ENCODE measurements at places on chromosomes 12 and 14.

- no peak for DNase-seq
Observed at GRCh38 chr14:61025251-61026223, 44.5 kb downstream of the SLC38A6 start.

DNA sequence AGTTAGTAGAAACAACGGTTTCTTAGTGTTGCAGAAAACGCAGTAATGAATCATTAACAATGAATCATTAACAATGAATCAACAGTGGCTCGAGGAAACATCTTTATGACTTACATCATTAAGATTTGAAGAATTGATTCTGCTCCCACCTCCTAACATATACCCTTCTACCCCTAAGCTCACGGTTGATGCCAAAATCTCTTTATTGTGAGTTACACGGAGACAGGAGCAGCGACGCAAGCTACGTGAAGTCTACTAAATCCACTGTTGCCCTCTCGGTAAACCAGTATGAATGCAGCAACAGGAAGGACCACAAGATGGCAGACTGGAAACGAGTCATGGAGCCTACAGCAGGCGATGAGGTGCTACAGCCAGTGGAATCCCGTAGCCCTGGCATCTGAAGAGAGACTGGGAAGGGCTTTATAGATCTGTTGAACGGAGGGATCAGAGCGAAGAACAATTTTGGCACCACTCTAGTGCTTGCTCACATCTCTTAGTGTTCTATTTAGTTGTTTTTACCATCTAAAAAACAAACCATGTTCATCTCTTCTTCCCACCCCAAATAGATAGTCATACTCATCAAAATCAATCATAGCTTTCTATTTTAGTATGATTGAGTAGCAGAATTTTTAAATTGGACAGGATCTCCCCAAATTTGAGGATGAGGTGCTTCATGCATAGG, 332.7 kb downstream of the DUSP6 start:
- DNase-seq: no peak

DNA sequence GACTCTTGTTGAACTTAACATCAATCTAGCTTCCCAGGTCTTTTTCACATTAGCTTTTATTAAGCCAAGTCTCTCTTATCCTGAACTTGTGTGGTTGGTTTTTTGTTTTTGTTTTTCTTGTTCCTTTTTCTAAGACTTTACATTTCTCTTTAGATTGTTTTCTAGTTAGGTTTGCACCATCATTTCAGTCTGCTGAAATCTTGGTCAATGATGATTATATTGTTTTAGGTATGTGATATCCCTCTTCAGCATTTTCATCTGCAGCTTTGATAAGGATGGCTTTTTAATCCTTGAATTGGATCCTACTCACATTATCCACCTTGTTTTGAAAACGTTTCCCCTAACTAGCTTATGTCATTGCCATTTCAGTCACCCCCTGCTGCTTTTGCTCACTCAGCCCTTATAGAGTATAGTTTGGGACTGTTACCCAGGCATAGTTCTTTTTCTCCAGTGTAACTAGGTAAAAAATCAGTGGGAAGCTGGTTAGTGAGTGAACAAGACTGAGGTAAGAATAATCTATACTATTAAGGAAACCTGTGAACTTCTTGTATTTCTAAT, 22.0 kb downstream of the YLPM1 start:
- no peak for DNase-seq

DNA sequence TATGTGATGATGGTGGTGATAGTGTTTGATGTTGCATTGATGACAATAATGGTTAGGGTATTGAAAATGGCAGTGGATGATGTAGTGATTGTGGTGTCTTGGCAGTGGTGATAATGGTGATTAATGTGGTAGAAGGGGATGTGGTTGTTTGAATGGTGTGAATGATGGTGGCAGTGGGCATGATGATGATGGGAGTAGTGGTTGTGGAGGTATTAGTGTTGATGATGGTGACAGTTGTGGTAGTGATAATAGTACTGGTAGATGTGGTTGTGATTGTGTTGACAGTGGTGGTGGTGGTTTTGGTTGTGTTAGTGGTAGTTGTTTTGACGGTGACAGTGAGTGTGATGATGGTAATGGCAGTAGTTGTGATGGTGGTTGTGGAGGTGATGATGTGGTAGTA, 1049.0 kb downstream of the VRK1 start:
- no peak for DNase-seq

DNA sequence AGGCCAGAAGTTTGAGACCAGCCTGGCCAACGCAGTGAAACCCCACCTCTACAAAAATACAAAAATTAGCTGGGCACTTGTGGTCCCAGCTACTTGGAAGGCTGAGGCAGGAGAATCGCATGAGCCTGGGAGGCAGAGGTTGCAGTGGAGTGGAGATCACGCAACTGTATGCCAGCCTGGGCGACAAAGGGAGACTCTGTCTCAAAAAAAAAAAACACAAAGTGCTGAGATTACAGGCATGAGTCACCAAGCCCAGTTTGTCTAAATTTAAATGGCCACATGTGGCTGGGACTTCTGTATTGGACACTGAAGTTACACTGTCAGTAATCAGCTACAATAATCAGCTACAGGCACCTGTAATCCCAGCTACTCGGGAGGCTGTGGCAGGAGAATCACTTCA, 100.9 kb upstream of the AEBP2 start:
- DNase-seq: no peak

DNA sequence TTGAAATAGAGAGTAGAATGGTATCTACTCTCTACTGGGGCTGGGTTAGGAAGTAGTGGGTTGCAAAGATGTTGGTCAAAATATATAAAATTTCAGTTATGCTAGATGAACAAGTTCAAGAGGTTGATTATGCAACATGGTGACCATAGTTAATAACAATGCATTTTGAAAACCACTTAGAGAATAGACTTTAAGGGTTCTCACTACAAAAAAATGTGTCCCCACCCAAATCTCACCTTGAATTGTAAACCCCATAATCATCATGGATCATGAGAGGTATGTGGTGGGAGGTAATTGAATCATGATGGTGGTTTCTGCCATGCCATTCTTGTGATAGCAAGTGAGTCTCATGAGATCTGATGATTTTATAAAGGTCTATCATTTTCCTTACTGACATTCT, 94.0 kb downstream of the C12orf50 start:
- no peak for DNase-seq

DNA sequence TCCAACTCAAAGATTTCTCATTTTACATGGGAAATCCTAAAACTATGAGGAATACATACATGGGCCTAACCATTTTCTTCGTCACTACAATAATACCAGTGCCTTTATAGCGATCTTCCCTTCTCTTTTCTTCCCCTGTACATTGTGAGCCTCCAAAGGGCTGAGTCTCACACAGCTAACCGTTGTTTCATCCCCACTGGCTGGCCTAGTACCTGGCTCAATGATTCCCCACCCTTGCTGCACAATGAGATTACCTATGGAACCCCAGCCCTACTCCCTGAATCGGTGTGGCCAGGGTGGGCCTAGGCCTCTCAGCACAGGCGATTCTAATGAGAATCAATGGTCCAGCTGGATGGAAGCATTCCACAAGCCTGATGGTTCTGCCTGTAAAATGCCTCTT, 16.1 kb downstream of the PPTC7 start:
- no peak for DNase-seq

GRCh38 chr12:5966486-5967095, 21.5 kb upstream of the ANO2 start:
- no peak for DNase-seq

DNA sequence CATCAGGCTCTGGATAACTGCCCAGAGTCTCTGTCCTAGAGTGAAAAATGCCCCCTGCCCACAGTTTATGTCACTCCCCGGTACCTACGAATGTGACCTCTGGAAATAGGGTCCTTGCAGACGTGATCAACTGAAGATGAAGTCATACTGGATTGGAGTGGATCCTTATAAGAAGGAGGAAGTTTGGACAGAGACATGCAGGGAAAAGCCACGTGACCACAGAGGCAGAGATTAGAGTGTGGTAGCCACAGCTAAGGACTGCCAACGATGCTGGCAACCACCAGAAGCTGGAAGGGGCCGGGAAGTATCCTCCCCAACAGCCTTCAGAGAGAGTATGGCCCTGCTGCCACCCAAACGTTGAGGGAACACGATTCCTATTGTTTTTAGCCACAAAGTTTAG, 101.2 kb upstream of the NCOR2 start:
- no peak for DNase-seq

- DNase-seq: no peak
Observed at GRCh38 chr12:132404951-132405741, 75.8 kb upstream of the GALNT9 start.

DNA sequence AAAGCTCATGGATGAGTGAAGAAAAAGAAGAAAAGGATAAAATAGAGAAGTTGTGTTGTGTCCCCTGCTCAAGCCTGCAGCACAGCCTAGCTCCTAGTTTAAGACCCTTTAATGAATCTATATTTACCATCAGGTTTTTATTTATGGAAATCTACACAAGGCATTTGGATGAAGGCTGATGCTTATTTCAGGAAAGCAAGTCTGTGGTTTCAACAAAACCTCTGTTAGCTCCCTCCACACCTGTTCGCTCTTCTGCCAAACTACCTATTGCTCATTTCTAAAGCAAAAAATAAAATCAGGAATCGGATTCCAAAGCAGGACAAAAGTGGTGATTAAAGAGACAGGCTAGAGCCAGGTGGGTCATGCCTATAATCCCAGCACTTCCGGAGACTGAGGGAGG, 18.9 kb upstream of the MAP3K9 start:
- DNase-seq: no peak

- DNase-seq: peak; percentile 27
Observed at GRCh38 chr14:20327005-20327869, 5.8 kb downstream of the CCNB1IP1 start.

DNA sequence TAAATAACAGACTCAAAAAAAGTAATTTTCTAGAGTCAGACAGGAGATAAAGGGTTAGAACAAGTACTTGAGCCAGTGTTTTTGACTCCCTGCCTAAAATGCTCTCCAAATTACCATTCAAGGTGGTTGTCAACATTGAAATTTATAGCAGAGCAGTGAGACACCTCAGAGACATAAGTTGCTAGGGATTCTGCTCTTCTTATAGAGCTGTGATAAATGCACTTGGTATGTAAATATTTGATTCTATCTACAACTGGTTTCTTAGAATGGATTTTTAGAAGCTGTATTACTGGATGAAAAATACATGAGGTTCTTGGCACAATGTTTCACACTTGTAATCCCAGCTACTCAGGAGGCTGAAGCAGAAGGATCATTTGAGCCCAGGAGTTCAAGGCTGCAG, 83.9 kb upstream of the OSBPL8 start:
- no peak for DNase-seq

GRCh38 chr12:5506821-5507231, 74.9 kb downstream of the NTF3 start:
- DNase-seq: no peak

GRCh38 chr12:75568801-75569200, 57.4 kb upstream of the KRR1 start:
- DNase-seq: no peak

GRCh38 chr12:122730215-122731014, at the start of gene HCAR1:
TSS of gene HCAR1 (minus strand) at chr12:122730844. CDS start at chr12:122730339, 505 bp downstream.
- DNase-seq: no peak

- DNase-seq: no peak
Observed at GRCh38 chr14:55340482-55340881, 69.3 kb downstream of the FBXO34 start.

DNA sequence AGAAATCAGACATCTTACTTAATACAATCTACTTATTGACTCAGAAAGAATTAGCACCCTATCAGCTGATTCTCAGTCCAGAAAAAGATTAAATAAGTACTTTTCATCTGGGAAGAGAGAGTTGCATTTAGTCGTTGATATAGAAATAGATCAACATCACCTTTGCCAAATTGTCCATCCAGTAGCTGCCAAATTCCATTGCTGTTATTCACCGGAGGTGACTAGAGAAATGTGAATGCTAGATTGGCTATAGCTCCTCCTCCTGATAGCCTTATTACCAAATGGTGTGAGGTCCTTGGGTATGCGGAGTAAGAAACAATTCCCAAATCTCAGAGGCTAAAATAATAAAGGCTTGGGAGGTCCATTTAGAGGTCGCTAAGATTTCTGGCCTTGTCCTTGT, 723.3 kb upstream of the FLRT2 start:
- no peak for DNase-seq

DNA sequence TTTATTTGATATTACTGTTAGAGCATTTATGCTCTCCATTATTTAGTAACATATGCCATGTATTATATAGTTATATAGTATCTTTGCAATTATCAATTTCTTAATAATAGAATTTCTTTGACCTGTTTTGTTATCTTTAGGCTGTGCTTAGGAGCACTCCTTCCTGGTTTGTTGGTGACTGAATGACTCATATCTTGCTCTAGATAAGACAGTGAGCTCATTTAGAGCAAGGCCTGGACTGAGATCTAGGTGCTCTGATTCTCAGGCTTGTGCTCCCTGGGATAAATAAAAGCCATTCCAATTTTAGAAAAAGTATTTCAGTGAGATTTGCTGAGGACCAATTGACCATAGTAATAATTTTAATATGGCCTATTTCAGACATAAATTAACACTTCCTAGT, 951.2 kb downstream of the FLRT2 start:
- DNase-seq: no peak

Measured in D721Med (cell line).